ENCODE measurements at places on chromosomes 6 and 20.

DNA sequence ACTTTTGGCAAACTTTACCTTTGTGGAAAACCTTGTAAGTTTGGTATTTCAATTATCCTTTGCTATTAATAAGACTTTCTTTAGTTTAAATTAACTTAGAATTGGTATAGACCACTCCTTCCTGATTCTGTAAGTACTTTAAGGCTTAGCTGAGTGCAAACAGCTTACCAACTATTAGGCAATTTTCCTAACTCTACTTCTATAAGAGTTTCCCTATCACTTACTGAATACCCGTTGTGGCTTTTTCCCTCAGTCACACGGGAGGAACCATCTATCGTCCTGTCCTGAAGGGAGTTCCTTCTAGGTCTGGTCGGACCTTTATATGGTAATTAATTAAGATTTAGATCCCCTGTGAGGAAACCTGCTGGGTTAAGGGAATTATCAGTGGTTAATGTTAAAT lies 9.6 kb downstream of the SLC35A1 start:
- DNase-seq, result no peak

DNA sequence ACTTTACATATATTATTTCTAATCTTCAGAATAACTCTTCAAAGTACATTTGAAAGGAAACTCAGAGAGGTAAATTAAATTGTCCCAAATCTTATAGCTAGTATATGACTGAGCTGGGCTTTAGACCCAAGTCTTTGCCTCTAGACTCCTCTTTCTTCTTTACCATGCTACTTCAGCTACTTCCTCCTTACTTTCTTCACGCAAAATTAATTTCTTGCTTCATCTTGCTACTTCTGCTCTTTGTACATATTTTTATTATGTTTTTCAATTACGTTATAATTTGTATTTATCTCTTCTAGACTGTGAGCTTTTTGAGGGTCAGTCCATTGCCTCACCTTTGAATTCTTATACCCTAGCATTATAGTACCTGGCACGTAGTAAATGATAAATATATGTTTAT lies 5.3 kb downstream of the TMEM170B start:
- no peak for DNase-seq

DNA sequence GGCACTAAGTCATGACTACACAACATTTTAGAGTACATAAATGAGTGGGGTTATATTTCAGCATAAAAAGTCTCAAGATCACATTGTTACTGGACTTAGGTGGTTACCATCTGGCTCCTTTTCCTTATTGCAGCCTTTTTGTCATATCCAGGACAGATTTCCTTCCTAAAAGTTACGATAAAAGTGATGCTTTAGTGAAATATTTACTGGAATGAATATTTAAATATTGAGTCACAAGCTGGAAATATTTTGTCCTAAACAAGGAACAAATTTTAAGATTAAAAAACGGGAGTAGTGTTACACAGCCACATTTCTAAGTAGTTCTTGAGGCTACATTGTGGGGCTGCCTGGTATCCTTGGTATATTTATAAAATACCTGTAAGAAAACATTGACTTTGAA lies 52.2 kb downstream of the CDC40 start:
- DNase-seq, result no peak

DNA sequence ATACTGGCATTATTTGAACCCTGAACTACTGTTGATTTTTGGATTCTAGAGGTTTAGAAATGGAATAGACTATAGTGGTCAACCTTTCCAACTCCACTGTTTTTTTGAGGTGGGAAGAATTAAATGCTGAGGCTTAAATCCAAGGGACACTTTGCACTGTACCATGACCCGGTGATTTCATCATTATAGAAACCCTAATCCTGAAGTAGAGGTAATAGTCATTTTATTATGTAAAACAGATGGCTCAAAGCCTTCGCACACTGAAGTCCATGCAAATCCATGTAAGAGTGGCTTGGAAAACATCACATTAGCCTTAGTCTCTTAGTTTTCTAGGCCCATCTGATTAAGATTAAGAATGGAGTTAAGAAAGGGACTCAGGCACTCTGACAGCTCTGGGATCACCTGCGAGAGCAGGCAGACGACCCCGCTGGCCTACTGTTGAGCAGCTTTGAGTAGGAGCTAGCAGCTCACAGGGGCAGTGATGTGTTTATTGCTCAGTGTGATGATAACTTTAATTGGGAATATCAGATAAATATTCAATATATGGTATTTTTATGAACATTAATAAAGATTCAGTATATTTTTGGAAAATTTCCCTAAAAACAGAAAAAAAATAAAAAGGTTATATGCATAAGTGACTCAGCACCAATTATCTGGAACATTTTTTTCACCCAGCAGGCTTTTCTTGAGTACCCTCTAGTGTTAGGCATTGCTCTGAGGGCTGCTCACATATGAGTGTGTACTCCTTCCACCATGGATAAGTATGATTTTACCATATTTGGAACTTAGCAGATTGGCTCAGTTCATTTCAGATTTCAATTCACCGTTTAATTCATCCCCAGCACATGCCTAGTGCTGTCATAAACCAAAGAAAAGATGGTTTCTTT lies 13.4 kb downstream of the SLX4IP start:
- DNase-seq, result no peak

DNA sequence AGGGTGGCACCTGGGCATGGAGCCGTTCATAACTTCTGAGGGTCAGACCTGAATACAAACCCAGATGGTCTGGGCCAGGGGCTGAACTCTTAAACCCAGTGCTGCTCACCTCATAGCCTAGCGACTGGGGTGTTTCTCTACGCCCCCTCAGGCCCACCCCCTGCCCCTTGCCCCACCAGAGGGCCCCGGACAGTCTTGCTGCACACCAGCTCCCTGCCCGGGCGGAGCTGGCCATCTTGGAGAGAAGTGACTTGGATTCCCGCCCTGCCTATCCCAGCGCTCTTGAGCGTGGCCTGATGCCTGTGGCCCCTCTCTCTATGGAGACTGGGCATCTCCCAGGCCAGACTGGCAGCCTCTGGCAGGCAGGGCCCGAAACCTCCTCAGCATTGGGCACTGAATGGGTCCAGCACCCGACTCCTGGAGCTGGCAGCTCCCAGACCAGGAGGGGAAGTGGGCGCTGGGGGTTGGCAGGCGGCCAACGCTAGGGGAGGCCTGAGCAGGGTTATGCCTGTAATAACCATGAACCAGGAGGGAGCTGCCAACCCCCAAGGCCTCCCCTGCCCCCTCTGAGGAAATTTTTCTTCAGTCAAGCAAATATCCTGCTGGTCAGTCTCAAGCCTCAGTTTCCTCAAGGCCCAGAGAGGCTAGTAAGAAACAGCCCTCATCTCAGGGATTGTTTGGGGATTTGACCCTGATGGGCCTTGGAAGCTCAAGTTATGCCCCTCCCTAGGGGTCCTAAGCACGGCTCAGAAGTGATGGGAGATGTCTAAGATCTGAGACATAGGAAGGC lies 169.5 kb downstream of the VEGFA start:
- no peak for DNase-seq

GRCh38 chr6:138128096-138128495 lies 20.9 kb upstream of the PERP start:
- DNase-seq, result no peak

GRCh38 chr20:21189761-21190523 lies 64.1 kb downstream of the KIZ start:
- no peak for DNase-seq

GRCh38 chr6:87139236-87139635 lies 16.1 kb upstream of the ZNF292 start:
- DNase-seq, result no peak

- DNase-seq, result no peak
Observed at GRCh38 chr6:43924222-43924702, 154.3 kb downstream of the VEGFA start.

GRCh38 chr20:48975955-48976354 lies 54.4 kb downstream of the ARFGEF2 start:
- no peak for DNase-seq
